ENCODE measurements at places on chromosomes 12 and 14.

GRCh38 chr14:52269100-52269499 lies 1.6 kb downstream of the PTGDR start:
- no peak for DNase-seq

- DNase-seq, result no peak
Measured at GRCh38 chr12:108332791-108333382, 6.2 kb downstream of the CMKLR1 start.

DNA sequence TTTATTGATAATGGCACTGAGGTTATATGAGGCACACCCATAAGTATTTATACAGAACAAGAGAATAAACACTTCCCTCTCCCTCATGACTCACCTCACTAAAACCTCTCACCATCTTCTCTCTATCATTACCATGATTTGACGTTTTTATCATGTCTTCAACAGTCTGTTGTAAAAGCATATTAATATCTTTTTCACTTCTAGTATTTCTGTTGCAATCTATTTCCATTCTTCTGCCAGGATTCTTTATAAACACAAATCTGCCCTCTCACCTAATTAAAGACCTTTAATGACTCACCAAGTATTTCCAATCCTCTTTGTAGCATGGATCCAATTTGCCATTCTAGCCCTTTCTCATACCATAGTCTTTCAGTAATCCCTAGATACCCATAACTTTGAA lies 527.7 kb downstream of the SLC16A7 start:
- DNase-seq, result no peak

- DNase-seq, result no peak
Measured at GRCh38 chr14:92247947-92248346, 75.0 kb upstream of the SLC24A4 start.

- DNase-seq, result peak; percentile 26
Measured at GRCh38 chr14:35215110-35215813, 76.9 kb upstream of the PSMA6 start.

- no peak for DNase-seq
Measured at GRCh38 chr14:92502541-92503286, 10.9 kb upstream of the RIN3 start.

- no peak for DNase-seq
Measured at GRCh38 chr14:96280104-96280503, 24.1 kb downstream of the BDKRB1 start.

DNA sequence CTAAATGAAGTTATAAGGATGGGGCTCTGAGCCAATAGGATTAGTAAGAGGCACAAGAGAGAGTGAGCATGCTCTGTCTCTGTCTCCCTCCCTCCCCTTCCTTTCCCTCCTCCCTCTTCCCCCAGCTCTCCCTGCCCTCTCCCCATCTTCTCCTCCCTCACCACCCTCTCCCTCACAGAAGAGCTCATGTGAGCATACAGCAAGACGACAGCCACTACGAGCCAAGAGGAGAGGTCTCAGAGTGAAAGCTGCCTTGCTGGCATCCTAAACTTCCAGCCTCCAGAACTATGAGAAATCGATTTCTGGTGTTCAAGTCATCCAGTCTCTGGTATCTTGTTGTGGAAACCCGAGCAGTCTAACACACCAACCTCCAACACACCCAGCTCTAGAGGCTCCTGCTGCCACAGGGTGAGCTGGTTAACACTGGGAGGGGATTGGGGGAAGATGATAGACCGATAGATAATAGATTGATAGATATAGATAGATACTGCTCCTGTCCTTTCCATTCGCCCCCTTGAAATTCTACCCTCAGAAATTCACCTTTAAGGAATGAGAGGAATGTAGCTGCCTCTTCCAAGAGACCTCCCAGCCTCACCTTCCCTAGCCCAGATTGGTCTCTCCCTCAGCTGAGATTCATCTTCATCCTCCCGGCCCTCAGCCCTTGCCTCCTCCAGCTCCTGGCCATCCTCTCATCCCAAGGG lies 25.8 kb upstream of the ACTN1 start:
- DNase-seq, result no peak

- DNase-seq, result no peak
Measured at GRCh38 chr12:12693111-12693671, 2.8 kb downstream of the GPR19 start.

DNA sequence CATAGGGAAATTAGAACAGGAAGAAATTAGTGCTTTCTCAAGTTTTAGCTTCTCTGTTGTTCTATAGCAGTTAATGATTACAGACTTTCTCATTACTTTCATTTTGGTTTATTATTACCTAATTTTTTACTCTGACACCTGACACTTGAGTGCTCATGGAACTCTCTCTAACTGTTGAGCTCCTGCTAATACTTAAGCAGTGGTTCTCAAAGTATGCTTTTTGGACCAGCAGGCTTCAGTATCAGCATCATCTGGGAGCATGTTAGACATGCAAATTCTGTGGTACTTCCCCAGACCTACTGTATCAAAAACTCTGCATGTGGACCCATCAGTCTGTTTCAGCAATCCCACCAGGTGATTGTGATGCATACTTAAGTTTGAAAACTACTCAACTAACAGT lies 235.3 kb downstream of the CCDC91 start:
- DNase-seq, result no peak

- DNase-seq, result no peak
Measured at GRCh38 chr14:90406384-90406798, 9.6 kb downstream of the CALM1 start.

DNA sequence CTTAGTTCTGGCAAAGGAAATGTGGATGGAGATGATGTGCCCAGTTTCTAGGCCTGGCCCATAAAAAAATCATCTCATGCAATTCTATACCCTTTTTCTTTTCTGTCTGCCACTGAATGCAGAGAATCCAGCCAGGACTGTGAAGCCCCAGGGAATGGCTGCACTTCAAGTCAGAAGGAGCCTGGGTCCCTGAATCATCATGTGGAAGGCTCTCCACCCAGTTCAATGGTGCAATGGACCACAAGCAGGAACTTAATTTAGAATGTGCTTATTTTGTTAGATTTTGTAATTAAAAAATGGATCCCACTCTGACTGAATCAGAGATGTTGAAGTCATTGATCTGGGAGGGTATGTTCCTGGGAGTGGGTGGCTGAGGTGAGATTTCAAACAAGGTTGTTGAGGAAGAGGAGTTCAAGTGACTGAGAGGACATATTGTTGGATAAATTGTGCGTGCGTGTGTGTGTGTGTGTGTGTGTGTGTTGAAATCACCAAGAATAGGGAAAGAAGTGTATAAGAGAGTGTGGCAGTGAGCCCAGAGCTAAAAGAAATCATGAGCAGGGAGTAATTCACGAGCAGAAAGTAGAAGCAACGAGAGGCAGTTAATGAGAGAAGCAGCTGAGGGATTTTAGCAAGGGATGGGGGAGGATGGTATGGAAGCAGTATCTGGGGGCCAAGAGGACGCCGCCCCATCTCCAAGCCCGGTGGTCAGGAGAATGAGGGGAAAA lies 125.4 kb downstream of the TMX1 start:
- DNase-seq, result no peak

DNA sequence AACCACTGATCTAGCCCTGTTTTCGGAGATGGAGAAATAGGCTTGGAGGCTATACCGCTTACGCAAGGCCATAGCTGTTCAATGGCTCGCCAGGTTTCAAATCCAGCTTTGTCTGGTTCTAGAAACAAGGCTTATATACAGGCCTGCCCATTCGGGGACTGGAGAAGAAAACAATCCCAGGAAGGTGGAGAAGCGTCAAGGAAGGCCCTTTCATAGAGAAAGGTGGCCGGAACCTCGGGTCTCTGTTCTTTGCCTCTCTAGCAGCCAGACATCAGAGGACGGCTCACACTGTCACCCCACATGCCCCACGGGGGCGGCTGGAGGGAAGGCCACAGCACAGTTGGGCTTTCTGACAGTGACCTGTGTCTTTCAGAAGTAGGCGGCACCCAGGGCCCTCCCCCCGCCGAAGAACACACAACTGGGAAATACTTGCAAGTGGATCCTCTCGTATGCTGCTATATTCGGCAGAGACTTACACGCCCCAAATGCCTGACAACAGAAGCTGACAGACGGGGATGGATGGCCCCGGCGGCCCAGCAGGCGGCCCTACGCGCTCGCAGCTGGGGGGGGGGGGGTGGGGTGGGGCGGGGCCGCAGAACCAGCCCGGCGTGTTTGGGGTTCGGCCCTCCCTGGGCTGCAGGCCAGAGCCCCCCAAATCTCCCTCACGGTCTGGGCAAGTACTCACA lies 4.5 kb upstream of the SETD1B start:
- no peak for DNase-seq

GRCh38 chr12:67367843-67368242 lies 98.7 kb downstream of the CAND1 start:
- no peak for DNase-seq

DNA sequence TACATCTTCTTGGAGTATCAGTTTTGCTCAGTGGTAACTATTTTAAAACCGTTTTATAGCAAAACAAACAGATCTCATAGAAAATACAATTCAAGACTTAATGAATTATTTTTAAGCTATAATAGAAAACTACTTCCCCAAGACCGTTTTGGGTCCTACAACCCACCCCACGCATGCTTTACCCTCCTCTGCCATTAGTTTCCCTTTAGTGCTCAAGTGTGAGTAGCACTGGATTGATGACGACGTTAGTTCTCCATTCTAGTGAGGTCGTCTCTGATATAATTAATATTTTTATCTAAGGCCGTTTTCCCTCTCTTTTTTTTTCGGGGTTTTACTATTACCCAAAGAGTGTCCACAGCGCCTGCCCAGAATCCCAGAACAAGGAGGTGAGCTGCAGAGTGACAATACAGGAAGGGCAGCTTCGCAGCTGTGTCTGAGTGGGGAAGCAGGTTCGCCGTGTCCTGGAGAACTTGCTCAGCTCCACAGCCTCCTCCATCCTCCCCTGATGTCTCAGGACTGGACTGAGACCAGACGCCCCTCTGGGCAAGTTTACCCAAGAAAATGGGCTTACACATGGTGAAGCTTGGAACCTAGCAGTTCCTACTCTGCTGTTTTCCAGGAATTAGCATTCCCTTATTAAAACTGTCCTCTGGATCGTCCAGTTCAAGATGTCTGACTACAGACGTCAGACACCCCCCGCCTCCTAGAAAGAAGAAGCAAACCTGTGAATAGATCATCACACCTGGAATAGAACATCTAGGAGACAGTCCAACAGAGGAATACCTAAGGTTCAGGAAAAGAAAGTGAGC lies 31.9 kb upstream of the MON2 start:
- DNase-seq, result no peak

- no peak for DNase-seq
Measured at GRCh38 chr14:63752449-63753169, 24.7 kb upstream of the SGPP1 start.

DNA sequence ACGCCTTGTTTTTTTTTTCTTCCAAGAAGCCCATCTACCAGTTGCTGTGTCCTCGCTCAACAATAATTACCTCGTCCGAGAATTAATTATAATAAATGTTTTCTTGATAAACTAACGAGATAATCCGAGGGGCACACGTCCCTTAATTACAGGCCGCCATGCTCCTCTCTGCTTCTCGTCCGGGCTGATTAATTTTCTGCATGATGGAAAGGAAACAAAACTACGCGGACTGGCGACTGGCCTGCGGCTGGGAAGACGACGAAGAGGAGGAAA lies 2.2 kb downstream of the OTX2 start:
- no peak for DNase-seq

GRCh38 chr12:12510141-12510540 lies 52.5 kb downstream of the DUSP16 start:
- DNase-seq, result no peak

GRCh38 chr14:103155010-103155409 lies 31.7 kb downstream of the TNFAIP2 start:
- no peak for DNase-seq

DNA sequence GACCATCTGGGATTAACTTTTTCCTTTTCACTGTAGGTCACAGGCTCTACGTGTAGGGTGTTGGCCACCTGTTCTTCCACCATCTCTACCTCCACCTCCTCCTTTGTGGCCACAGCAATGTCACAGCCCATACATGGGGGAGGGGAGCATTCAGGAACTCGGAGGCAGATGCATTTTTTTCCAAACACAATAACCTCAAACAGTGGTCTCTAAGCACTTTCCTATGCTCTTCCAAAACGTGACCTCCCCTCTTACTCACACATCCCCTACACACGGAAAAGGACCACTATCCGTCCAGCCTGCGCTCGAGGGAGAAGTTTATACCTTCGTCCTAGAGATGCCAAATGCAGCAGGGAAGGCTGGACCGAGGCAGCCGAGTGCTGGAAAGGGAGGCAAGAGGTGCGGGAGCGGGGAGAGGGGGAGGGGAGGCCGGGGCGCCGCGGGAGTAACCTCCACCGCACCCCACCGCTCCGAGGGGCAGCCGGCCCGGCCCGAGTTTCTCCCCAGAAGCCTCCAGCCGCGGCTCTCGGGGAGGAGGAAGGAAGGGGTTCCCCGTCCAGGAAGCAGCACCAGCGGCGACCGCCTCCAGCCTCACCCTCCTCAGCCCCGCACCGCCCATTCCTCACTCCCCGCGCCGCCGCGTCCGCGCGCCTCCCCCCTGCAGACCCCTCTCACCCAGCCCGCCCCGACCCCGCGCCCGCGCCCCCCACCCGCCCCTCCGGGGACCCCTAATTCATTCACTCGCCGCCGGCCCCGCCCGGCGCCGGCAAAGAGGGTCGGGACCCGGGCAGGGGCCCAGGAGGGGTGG lies 594 bp downstream of the KRAS start:
- peak; percentile 30 for DNase-seq

DNA sequence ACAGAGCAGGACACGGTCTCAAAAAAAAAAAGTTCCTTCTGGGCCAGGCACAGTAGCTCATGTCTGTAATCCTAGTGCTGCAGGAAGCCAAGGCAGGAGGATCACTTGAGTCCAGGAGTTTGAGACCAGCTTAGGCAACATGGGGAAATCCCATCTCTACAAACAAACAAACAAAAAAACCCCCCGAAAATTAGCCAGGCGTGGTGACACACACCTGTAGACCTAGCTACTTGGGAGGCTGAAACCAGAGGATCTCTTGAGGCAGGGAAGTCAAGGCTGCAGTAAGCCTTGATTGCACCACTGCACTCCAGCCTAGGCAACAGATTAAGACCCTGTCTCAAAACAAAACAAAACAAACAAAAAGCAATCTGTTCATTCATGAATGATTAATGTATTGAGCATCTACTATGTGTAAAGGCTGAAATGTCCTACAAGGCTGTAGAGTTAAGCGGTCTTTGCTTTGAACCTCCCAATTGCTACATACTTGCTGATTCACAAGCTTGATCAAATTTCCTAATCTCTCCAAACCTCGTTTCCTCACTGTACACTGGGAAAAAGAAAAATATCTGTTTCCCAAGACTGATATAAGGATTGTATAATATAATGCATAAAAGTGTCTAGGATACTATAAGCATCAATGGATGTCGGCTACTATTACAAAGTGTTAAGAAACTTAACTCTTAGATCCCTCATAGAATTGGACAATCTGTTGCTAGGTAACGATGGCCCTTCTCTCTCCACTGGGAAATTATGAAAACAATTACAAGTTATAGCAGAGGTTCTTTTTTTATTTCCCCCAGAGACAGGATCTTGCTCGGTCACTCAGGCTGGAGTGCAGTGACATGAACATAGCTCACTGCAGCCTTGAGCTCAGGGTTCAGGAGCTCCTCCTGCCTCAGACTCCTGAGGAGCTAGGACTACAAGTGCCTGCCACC lies 7.9 kb upstream of the RILPL2 start:
- DNase-seq, result no peak

GRCh38 chr12:67589078-67589477 lies 59.5 kb upstream of the DYRK2 start:
- no peak for DNase-seq
